ENCODE measurements at places on chromosomes 12 and 14.

DNA sequence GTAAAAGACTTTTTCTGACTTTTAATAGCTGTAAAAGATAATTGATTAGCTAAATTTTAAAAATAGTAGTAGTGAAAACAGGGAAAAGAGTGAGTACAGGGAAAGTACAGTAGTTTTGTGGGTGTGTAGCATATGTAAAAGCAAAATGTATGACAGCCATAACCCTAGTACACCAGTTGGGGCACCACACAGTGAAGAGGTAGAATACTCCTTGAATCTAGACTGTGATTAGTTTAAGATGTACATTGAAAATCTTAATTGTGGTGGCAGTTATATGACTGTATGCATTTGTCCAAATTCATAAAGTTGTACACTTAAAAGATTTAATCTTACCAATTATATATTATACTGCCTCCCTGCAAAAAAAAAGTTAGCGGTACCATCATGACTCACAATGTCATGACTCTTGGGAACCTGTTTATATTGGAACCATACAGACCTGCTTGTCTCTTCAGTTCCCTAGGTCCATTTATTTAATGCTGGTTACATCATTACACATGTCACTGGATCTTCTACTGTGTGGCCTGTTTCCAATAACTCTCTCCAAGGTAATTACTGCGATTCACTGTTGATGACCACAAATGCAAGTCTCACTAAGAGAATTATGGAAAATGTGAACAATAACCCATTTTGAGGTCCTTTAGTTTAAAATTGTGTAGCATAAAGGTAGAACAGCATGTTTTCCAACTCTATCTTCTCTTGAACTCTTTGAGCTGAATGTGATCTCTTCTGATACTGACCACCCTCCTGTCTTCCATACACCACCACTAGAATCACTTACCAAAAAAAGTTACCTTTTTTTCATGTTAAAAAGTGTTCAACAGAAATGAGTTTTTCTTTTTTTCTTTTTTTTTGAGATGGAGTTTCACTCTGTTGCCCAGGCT lies 264.2 kb upstream of the AMIGO2 start:
- no peak for DNase-seq

DNA sequence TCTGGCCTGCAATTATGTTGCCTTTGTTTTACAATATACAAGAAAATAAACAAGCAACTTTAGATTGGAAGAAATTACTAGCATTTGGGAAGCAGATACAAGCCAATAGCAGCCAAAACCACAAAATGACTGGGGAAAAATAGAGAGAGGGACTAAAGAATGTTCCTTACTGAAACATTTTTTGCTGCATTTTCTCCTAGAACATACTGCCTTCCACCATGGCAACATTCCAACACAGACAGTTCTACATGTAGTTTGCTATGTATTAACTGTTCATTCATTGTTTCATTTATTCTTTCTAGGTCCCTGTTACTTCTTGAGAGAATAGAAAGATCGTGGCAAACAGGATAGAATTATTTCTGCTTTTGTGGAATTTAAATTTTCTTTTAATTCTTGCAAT lies 530.2 kb downstream of the RPS29 start:
- no peak for DNase-seq

DNA sequence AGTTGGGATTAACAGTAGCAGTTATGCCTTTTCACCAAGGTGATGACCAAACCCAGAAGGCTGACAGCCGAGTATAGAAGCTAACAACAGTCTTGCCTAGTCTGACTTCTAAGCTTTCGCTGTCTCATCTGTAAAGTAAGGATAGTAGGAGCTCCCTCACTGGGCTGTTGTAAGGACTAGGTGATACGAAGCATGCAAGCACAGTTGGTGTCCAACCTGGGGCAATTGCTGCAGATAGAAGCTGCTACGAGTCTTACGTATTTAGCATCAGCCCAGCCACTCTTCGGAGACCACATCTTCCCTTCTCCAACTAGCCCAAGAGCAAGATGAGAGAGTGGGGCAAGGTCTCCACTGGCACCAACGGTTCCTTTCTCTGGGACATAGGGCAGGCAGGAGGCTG lies 6.0 kb downstream of the HAL start:
- DNase-seq, result no peak

DNA sequence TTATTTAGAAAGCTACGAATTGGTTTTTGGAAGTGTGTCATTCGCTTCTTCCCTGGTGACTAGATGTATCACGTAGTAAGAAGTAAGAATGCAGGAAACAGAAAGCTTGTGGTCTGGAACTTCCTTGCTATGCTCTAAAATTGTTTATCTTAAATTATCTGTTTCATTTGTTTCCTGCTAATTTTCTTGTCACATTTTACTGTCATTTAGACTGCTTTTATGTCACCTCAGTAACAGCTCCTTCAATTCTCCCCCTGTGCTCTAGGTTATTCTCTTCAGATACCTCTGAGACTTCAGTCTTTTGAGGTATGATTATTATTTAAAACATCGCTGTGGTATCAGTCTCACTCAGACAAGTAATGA lies 699 bp upstream of the CD69 start:
- DNase-seq, result no peak

GRCh38 chr12:48009471-48009870 lies 5.2 kb upstream of the COL2A1 start:
- no peak for DNase-seq

DNA sequence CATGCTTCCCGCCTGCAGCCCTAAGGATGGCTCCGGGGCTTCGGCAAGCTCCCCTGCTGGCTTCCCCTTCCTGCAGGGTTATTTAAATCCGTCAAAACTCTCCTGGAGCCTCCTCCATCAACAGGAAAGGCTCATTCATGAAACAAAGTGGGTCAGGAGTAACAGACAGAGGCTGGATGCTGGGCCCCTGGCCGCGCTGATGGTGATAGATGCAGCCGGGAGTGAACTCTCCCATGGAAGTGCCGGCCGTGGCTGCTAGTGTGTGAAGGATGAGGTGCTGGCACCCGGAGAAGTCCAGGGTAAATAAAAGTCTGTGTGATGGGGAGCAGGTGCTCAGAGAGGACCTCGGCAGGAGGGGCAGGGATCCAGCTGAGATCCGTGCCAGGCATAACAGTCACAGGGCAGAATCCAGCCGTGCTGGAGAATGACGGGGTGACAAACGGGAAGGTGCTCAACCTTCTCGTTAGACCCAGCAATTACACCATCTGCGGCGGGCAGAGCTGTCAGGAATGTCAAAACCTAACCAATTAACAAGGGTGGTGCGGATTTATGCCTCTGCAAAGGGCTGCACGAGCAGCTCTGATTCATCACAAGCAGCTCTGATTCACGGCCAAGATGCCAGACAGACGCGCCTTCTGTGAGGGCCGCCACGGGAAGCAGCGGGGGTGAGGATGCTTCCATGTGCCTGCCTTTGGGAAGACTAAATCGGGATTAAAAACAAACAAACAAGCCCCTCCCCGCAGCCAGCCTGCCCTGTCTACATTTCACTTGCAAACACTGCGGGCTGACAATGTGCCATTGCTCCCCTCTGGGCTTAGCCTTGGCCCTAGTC lies 55.6 kb downstream of the SYNE3 start:
- DNase-seq, result peak; percentile 100

- no peak for DNase-seq
Observed at GRCh38 chr12:26318661-26319068, 123.3 kb downstream of the SSPN start.

- no peak for DNase-seq
Observed at GRCh38 chr14:73468828-73469375, 10.6 kb upstream of the NUMB start.

DNA sequence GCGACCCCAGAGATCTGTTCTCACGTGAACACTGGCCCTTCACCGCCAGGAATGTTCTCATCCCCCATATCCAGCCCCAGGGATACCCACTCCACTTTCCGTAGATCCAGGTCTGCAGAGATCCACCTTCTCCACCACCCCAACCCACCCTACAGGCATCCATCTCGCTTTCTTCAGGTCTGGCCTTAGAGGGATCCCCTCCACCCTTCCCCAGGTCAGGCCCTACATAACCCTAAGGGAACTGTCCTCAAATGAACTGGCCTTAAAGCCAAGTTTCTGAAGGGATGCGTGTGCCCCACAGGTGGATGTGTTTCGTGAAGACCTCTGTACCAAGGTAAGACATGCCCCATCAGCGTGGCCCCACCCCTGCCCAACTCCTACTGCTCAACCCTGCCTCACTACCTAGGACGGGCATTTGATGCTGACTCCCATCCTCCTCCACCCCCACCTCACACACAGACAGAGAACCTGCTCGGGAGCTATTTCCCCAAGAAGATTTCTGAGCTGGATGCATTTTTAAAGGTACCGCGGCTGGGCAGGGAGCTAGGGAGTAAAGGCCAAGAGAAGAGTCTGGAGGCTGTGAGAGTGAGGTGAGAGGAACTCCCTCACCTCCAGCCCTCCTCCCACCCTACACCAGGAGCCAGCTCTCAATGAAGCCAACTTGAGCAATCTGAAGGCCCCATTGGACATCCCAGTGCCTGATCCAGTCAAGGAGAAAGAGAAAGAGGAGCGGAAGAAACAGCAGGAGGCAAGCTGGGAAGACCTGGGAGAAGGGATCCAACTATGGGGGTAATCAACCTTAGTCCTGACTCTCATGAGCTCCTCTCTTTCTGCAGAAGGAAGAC lies 912 bp downstream of the PSME1 start:
- no peak for DNase-seq

GRCh38 chr14:99148131-99148530 lies 123.9 kb downstream of the BCL11B start:
- DNase-seq, result no peak

- DNase-seq, result no peak
Observed at GRCh38 chr14:98269533-98269932, 1002.5 kb downstream of the BCL11B start.

GRCh38 chr14:59150990-59151389 lies 37.5 kb upstream of the DAAM1 start:
- no peak for DNase-seq

DNA sequence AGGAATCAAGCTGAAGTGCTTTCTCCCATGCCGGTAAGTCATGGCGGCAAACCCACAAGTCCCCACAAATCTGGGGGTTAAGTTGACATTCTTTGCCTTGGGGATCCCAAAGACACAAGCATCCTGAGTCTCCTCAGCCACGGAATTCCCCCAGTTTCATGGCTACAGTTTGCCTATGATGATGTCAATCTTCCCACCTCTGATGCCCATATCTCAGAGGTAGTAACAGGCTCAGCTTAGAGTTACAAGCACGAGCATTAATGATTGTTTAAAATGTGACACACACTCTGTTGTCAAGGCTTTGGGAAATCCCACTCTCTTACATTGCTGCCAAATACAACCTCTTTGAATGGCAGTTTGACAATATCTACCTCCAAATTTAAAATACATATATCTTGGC lies 22.3 kb downstream of the NOS1 start:
- DNase-seq, result no peak

GRCh38 chr12:42021469-42021868 lies 123.2 kb downstream of the GXYLT1 start:
- DNase-seq, result no peak

DNA sequence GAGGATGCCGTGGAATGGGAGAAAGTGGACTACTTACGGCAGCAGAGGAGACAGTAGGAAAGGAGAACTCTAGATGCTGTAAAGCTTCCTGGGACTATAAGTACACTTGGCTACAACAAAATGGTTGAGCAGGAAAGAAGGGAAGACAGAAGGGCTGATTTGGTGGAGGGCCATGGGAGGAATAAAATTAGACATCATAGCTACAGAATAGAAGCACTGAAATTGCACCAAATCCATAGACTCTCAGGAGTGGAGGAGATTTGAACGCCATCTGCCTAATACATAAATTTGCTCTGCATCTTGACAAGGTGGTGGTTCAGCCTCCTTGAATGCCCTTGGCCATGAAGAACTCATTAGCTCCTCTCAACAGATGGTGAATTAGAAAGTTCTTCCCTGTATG lies 16.3 kb upstream of the DCP1B start:
- no peak for DNase-seq

GRCh38 chr12:69935651-69936100 lies 110.6 kb downstream of the MYRFL start:
- DNase-seq, result no peak

GRCh38 chr14:68941820-68942219 lies 37.3 kb downstream of the ACTN1 start:
- DNase-seq, result no peak

DNA sequence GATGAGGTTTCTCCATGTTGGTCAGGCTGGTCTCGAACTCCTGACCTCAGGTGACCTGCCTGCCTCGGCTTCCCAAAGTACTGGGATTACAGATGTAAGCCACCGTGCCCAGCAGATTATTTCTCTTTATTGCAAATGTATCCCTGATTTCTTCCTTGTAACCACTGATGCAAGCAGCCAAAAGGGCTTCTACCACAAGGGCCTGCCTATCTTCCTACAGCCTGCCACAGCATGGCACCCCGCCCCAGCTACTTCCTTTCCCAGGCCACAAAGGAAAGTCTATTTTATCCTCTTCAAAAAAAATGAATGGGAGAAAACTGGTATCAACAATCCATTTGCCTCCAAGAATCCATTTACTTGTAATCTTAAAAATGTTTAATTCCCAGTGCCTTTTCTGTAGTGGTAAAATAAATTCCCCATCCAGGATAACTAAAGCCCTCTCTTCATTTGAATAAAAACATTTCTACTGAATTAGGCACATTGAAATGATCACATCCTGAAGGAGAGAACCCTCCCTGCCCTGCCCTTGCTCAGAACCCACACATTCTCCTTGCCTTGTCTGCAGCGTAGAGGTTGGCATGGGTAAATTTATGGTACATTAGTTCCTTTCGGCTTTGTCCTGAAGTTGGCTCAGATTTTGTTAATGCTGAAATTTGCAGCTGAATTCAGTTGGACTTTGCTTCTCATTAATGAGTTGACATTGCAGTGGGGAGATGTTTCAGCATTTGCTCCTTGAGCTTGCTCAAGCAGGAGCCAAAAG lies 19.2 kb downstream of the GPHB5 start:
- no peak for DNase-seq

- DNase-seq, result peak; percentile 87
Observed at GRCh38 chr12:6493497-6494257, at the start of gene NCAPD2. Gene NCAPD2, plus strand, starts transcription at chr12:6494102. Its CDS starts 997 bp downstream, at chr12:6495099.

DNA sequence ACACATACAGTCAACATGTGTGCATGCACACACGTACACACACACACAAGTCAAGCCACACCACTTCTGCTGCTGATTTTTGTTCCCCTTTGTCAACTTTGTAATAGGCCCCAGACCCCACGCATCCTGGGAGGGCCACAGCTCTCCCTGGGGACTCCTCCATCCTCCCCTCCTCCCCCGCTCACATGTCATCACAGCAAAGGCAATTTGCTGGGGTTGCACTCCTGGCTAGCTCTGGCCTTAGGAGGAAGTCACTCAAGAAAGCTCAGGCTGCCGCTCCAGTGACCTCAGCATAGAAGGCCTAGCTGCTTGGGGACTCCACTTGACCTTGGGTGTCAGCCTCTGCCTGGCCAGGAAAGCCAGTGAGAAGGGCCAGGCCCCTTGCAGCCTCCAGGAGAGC lies 27.2 kb downstream of the NGB start:
- DNase-seq, result no peak
